ENCODE measurements at places on chromosomes 1 and 21.

DNA sequence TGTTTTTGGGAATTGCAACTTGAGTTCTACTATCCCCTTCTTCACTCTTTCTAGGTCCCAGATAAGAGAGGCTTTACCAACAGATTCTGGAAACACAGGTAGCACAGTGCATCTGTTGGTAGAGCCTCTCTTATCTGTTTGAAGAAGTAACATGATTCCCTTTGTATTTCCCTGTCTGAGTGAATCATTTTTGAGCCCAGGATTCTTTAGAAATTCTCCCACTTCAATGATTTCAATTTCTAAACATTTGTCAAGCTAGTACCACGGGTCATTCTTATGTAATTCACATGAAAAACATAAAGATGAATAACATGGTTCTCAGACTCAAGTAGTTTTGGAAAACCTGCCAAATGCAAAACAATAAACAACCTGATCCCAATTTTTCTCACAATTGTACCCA is 72.0 kb upstream of the DUSP10 start:
- no peak for DNase-seq

DNA sequence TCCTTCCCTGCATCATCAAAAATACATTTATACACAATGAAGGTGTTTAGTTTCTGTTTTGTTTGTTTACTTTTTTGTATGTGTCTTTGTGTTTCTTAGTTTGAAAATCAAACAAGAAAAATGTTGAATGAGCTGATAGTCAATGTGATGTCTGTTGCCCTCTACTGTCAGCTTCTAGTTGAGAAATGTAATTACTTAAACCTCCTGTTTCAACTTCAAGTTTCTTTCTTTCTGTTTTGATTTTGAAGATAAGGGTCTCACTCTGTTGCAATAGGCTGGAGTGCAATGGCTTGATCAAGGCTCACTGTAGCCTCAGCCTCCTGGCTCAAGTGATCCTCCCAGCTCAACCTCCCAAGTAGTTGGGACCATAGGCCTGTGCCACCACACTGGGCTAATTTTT is 37.5 kb downstream of the SPTA1 start:
- no peak for DNase-seq

- no peak for DNase-seq
These were observed 54.0 kb upstream of the MRPS6 start for GRCh38 chr21:34019402-34019801.

DNA sequence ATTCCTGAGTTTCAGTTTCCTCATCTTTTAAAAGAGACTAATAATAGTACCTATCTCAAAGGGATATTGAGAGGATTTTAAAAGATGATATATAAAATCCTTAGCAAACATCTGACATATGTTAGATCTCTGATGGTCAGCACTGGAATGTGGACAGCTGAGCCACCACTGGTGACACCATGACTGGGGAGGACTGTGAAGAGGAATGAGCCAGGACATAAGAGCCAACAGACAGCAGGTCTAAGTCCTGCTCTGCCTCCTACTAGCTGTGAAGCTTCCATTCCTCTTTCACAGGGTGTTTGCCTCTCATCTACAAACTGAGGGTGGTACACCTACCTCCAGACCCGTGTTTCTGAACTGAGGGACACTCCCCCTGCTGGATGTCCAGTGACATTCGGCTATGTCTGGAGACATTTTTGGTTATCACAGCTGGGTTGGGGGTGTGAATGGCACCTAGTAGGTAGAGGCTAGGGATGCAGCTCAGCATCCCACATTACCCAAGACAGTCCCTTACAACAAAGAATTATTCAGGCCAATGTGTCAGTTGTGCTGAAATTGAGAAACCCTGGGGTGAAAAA is 109.1 kb upstream of the OLIG2 start:
- peak; percentile 72 for DNase-seq

DNA sequence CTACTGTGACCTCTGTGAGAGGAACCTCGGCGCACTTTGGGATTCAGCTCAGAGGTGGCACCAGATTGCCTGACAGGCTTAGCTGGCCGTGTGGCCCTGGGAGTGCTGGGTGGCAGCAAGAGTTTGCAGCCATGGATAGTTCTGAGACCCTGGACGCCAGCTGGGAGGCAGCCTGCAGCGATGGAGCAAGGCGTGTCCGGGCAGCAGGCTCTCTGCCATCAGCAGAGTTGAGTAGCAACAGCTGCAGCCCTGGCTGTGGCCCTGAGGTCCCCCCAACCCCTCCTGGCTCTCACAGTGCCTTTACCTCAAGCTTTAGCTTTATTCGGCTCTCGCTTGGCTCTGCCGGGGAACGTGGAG is 67.5 kb downstream of the DISC1 start:
- DNase-seq = no peak

DNA sequence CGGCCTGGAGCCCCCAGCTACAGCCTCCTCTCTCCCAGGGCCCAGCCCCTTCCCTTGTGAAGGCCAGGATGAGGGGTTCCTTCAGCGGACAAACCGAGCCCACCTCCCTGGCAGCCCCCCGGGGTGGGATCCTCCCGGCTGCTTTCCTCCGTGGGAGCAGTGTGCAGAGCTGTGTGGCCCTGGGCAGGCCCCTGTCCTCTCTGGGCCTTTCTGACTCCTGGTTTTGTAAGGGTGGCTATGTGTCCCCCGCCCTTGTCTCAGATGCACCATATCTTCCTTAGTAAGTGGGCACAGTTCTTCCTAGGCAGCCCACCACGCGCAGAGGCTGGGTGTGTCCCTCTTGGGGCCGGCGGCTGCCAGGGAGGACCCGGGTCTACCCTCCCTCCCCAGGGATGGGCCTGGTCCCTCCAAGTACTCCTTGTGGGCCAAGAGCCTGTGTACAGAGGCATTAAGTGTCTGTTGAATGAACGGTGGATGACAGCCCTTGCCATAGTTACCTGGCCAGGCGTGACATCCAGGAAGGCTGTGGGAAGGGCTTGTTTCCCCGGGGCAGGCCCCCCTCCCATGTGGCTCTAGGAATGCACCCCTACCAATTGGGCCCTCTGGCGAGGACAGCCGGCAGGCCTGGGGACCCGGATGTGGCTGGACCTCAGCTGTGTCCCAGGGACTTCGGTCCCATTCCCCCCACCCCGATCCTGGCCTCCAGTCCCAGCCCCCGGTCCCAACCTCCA is 3.8 kb downstream of the SMIM1 start:
- no peak for DNase-seq

DNA sequence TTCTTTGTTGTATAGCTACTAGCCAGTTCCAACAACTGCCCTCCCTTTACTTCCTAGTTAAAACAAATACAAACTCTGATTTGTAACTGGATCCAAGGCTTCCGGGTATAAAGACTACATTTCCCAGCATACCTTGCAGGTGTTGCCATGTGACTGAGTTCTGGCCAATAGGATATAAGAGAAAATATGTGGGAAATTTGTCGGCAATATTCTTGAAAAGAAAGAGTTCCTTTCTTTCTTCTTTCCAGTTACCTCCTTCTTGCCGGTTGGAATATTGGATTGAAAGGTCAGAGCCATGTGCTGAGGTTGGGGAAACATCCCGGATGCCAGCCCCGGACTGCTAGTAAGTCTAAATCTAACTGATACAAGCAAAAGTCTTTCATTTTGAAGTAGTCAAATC is 23.0 kb upstream of the ZBTB40 start:
- DNase-seq = no peak

DNA sequence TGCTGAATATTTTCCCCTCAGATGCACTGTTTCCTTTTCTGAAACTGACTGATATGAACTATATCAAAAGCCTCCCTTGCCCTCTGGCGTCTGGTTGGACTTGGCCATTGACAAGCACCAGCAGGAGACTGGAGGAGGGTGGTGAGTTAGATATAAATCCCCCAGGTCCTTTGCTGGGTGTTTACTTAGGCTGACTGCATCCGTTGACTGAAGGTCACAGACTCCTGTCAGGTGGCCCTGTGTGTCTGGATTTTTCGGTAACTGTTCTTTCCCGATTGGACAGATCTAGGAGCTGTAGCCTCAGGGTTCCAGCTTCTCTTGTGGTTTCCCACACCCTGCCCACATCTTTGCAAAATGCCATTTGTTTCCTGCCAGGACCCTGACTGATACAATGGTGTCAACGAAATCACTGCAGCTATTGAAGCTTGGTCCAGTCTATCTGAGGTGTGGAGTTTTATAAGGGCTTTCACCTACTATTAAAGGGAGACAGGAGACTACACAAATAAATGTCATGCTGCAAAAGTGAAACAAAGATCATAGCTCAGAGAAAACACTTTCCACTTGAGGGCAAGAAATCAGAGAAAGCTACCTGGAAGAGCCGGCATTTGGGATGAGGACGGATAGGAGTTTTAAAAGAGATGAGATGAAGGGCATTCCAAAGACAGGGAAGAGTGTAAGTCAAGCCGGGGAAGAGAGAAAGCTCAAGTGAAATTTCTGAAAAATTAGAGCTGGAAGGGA is 1.5 kb upstream of the MAGI3 start:
- no peak for DNase-seq

DNA sequence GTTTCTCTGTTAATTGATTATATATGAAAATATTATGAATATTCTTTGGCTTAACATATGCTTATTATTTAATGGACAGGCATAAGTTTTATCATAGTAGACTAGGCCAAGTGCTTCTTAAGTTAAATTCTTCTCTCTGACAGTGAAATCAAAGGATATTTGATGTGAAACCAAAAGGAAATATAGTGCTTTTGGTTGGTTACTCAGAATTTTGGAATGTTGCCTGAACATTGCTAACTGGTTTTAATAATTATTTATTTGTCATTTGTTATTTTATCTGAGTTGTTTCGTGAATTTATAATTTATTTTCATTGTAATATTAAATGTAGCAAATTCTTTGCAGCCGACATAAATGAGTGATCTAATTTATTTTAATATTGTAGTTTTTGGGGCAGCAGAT is 18.3 kb downstream of the HOOK1 start:
- no peak for DNase-seq

GRCh38 chr1:1024771-1025699 is 5.1 kb downstream of the AGRN start:
- no peak for DNase-seq

DNA sequence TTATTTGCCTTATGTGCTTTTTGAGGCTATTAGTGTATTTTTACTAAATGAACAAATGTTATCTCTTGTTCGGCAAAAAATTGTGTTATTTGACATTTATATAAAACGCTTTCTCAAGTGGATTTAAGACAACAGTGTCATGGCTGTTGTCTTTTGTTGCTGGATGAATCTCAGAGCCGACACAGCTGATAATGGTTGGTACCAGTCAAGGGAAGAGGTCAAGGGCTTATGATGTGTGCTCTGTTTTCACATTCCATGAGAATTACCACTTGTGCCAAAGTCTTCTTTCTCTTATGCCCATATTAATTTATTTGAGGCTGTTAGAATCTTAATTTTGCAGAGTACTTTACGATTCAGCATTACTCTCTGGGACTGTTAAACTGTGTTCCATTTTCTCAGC is 17.9 kb upstream of the CD101 start:
- DNase-seq = no peak

GRCh38 chr21:44842721-44843445 is 25.0 kb upstream of the SUMO3 start:
- DNase-seq = no peak

DNA sequence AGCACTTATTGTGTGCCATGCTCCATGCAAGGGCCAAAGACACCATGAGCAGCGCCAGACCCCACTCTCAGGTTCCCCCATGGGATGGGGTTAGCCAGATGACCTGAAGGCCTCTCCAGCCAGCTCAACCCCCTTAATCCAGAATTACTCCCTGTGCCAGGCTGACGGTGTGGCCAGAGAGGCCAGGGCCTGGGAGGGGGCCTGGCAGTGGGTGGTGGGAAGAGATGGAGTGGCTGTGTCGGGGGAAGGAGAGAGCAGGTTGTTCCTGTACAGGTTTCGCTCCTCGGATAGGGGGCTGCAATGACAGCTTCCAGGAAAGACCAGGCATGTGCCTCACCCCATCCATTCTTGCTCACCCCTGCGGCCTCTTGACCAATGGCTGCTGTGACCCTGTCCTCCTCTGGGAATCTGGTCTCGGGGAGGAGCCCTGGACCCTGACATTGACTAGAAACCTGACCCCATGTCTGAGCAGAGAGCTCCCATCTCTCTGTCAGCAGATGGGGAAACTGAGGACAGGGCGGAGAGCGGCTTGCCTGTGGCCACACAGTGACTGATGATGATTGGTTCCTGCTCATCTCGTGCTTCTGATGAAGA is 345.3 kb downstream of the MATN1 start:
- no peak for DNase-seq

GRCh38 chr1:178745260-178745659 is 20.2 kb downstream of the RALGPS2 start:
- no peak for DNase-seq

DNA sequence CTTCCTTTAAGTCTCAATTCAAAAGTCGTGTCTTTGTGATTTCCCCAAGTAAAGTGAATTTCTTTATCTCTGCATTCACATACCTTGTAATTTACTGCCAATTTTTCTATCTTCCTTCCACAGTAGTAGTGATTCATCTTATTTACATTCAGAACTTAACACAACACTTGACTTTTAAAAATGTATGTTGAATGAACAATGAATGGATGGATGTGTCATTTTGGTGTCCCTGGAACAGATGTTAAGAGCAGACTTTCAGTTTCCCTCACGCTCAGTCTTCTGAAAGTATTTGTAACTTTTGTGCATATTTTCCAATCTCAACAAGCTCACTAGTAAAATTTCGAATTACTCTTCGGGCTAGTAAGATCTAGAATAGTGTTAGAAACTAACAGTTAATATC is 352.0 kb downstream of the HHIPL2 start:
- no peak for DNase-seq

GRCh38 chr1:168617974-168618750 is 41.8 kb downstream of the XCL1 start:
- DNase-seq = no peak

DNA sequence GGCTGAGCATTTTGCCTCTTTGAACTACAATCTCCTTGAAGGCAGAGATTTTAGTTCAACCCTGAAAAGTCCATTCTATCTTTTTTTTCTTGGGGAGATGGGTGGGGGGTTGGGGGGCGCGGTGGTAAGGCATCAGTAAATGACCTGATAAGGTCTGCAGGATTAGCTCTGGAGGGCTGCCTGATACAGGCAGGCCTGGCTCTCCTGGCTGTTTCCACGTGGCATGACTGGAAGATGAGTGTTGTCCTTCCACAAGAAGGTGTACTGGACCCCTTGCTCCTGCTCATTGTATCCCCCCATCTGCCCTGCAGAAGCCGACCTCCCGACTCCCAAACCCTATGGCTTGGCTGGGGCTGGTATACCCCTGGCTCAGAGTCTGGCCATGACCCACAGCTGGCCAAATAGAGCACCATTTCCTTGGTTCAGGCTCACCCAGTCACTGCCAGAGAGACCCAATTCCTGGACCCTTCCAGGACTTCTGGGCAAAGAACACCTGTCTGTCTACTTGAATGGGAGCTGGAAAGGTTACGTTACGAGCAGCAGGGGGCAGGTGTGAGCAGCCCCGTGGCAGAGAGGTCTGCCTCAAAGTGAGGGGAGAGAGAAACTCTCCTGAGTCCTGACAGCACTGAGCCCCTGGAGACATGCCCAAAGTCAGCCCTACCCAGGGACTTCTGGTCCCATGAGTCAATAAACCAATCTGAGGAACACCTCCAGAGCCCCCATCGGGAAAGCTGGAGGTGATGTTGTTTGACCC is 17.0 kb downstream of the DHRS3 start:
- DNase-seq = no peak
